Activated CD4-positive, alpha-beta T cell treated with anti-CD3 and anti-CD28 coated beads for 36 hours (primary cell): ENCODE measurements at places on chromosomes 3 and 15. TPM values are rescaled to one million over a fixed set of nuclear protein-coding genes. Genes with fewer than 3 reads are reported as not detected.

Gene CLDN18
- not detected for total RNA-seq

Gene DOCK3
- 2.5 TPM for total RNA-seq

DNA sequence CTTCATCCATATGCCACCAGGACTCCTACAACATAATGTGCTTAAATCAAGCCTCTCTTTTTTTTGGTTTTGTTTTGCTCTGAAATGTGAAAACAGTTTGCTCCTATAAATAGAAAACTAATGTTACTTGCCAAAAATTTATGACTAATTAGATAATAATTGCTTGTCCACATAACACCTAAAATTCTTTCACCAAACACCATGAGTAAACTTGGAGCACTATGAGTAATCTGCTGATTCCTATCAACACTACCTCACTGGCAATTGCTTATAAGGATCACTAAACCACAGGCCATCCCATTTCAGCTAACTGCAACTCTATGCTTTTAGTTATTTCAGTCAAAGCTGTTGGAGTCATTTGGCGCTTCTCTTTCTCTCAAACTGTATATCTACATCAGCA is 252.7 kb downstream of the EPHA3 start:
- H3K27me3 ChIP-seq, result no peaks in the 10 kb centered on the region
- no peaks in the 10 kb centered on the region for H3K36me3 ChIP-seq
- no peak overlapping the region for H3K4me3 ChIP-seq
- no peaks in the 10 kb centered on the region for H3K4me1 ChIP-seq
- no peak overlapping the region for H3K27ac ChIP-seq

GRCh38 chr15:48888191-48888590 is 10.3 kb downstream of the EID1 start:
- H3K27ac ChIP-seq, result no peak overlapping the region
- H3K27me3 ChIP-seq, result peaks cover 15% of the 10 kb centered on the region
- peak; percentile 57 for DNase-seq
- H3K4me3 ChIP-seq, result no peak overlapping the region

DNA sequence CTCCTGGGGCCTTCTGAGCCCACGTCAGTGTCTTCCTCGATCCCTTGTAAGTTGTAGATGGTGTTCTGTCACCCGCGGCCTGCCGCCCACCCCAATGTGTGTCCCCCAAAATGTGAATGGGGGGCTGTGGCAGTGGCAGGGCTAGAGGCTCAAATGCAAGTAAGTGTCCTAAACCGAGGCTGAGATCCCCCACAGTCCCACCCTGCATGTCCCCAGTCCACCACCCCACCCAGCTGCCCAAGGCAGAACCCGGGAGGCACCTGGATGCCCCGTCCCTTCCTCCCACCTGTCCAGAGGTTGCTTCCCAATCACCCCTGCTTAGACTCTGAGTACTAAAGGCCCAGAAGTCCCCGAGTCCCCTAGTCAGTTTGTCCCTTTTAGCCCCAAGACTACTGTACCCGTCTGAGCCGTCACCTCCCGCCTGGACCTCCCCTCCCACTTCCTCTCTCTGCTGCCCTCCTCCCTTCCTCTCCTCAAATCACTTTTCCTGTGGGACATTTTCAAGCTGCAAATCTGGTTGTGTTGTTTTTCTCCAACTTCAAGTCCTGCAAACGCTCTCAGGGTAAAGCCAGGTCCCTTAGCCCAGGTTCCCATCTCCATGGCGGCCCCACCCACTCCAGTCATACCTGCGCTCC is 11.8 kb upstream of the PLXND1 start:
- H3K27me3 ChIP-seq, result no peaks in the 10 kb centered on the region
- H3K27ac ChIP-seq, result no peak overlapping the region
- H3K4me3 ChIP-seq, result no peak overlapping the region
- DNase-seq, result peak; percentile 2

- no peak overlapping the region for H3K4me3 ChIP-seq
- no peak for DNase-seq
- H3K27me3 ChIP-seq, result peaks cover 4% of the 10 kb centered on the region
Measured at GRCh38 chr3:31725976-31726375, 193.3 kb downstream of the STT3B start.

DNA sequence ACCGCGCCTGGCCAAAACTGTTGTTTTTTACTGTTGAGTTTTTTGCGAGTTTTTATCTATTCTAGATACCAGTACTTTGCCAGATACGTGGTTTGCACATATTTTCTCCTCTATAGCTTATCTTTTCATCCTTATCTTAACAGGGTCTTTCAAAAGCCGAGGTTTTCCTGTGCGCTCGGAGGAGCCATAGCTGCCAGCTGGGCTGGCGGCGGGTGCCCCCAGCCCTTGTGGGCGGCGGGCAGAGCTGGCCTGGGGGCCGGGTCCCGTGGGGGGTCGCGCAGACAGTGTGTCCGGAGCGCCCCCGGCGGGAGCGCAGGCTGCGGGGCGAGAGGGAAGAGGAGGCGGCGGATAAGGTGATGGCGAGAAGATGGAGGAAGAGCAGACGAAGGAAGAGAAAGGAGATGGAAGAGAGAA is 11.1 kb upstream of the EIF4A2 start:
- no peaks in the 10 kb centered on the region for H3K36me3 ChIP-seq
- peaks cover 16% of the 10 kb centered on the region for H3K4me1 ChIP-seq
- H3K4me3 ChIP-seq, result peak overlapping the region; percentile 86
- no peak for DNase-seq
- no peaks in the 10 kb centered on the region for H3K27me3 ChIP-seq

GRCh38 chr15:60933900-60934885 is 294.9 kb downstream of the RORA start:
- DNase-seq, result no peak
- H3K4me3 ChIP-seq, result no peak overlapping the region
- H3K4me1 ChIP-seq, result peaks cover 11% of the 10 kb centered on the region
- H3K27ac ChIP-seq, result no peak overlapping the region
- H3K36me3 ChIP-seq, result no peaks in the 10 kb centered on the region
- peaks cover 2% of the 10 kb centered on the region for H3K27me3 ChIP-seq

DNA sequence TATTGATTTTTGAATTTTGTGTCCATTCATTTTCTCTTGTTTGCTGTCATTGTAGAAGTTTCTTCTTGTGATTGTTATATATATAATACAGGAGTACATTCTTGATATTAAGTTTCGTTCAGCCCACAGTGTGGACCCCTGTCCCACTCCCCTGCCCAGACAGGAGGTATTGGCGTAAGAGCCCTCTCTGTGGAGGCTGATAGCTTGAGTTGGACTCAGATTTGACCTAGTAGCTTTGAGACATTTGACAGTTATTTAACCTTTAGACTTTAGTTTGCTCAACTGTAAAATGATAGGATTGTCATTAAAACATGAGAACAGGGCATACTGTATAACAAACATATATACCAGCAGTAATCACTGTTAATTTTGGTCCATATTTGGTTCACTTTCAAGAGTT is 27.1 kb downstream of the GPR171 start:
- no peaks in the 10 kb centered on the region for H3K36me3 ChIP-seq
- H3K27ac ChIP-seq, result no peak overlapping the region
- peaks cover 22% of the 10 kb centered on the region for H3K4me1 ChIP-seq
- no peak overlapping the region for H3K4me3 ChIP-seq
- DNase-seq, result no peak

DNA sequence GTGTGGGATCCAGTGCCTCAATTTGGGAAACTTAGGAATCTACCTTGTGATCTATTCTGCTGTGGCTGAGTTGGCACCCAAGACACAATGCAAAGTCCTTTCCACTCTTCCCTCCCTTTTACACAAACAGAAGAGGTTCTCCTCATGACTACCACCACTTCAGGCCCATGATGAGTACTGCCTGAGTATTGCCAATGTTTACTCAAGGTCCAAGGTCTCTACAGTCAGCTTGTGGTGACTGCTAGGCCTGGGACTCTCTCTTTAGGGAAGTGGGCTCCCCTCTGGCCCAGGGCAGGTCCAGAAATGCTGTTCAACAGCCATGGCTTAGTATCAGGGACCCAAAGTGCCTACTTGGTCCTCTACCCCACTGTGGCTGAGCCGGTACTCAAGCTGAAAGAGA is 56.8 kb upstream of the PEX5L start:
- H3K36me3 ChIP-seq, result no peaks in the 10 kb centered on the region
- H3K27ac ChIP-seq, result no peak overlapping the region
- no peaks in the 10 kb centered on the region for H3K4me1 ChIP-seq
- H3K27me3 ChIP-seq, result no peaks in the 10 kb centered on the region

GRCh38 chr3:12041446-12042041 is 37.4 kb downstream of the SYN2 start:
- peaks cover 38% of the 10 kb centered on the region for H3K27me3 ChIP-seq
- H3K27ac ChIP-seq, result no peak overlapping the region
- no peaks in the 10 kb centered on the region for H3K36me3 ChIP-seq
- DNase-seq, result no peak
- H3K4me3 ChIP-seq, result no peak overlapping the region

GRCh38 chr3:193660171-193660570 is 67.2 kb downstream of the OPA1 start:
- no peak overlapping the region for H3K4me3 ChIP-seq
- no peaks in the 10 kb centered on the region for H3K27me3 ChIP-seq
- H3K36me3 ChIP-seq, result peaks cover 36% of the 10 kb centered on the region
